ENCODE measurements at places on chromosomes 11 and 22.

DNA sequence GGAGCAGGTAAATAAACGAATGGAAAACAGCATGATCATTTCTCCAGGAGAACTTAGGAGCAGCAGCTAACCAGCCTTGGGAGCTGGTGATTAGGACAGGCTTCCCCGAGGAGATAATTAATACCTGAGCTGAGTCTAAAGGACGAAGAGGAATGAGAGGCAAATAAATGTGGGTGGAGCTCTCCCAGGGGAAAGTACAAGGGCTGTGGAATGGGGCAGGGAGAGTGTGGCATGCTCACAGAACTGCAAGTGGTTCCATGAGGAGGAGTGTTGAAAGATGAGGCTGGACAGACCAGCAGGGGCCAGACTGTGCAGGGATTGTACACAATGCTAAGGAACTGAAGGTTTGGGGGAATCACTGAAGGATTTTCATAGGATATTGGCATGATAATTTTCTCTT is 14.2 kb upstream of the TLCD5 start:
- DNase-seq: no peak

DNA sequence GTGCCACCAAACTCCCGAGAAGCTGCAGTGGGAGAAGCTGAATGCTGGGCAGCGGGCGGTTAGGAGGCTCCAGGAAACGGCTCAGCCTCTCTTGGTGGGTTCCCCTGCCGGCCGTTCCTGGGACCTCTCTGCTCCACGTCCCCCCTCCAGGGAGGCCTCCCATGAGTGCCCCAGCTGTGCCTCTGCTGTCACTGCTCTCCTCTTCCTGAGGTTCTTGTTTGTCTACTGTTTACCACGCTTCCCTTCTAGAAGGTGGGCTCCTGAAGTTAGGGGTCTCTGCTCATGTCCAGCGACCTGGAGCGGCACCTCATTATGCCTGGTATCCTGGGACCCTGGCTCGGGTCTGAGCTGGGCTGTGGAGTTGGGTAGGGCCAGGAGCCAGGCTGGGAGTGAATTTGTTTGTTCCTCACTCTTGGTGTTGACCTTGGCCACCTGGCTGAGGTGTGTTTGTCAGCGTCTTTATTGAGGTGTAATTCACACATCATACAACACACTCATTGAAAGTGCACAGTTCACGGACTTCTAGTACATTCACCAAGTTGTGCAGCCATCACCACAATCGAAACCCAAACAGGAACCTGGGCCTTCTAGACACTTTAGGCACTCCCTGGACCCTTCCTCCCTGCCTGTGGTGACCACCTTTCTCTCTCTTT is 37.8 kb upstream of the GRAMD4 start:
- no peak for DNase-seq

- DNase-seq: no peak
These were observed 7.4 kb downstream of the SCARF2 start for GRCh38 chr22:20430101-20430719.

DNA sequence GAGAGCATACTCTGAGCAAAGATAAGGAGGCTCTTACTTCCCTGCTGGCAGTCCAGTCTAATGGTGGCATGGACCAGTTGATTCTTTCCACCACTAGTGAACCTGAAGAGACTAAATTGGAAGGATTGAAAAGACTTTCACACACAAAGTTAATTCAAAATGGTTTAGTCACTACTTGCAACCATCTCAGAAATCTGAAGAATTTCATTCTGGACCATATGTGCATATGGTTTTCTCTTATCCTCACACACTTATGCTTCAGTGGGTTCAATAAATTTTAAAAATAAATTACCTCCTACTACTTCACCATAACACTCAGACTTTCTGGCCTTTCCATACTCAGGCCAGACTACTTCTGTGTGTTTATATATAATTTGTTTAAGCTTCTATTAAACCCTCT is 44.7 kb downstream of the CADM1 start:
- no peak for DNase-seq

GRCh38 chr11:16335236-16335962 is 20.9 kb downstream of the SOX6 start:
- no peak for DNase-seq

GRCh38 chr11:22516111-22516510 is 109.5 kb downstream of the FANCF start:
- no peak for DNase-seq

DNA sequence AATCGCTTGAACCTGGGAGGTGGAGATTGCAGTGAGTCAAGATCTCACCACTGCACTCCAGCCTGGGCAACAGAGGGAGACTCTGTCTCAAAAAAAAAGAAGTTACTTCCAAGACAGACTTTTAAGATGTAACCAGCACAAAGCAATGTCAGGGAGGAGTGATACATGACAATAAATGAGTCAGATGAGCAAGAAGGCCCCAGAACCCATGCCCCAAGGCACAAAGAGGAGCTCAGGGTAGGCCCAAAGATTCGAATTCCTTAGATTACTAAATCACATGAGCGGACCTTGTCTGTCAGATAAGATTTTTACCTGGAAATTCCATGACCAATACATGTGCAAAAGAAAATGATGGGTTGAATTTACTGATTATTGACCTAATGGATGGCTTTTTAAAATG is 10.5 kb upstream of the JHY start:
- no peak for DNase-seq

DNA sequence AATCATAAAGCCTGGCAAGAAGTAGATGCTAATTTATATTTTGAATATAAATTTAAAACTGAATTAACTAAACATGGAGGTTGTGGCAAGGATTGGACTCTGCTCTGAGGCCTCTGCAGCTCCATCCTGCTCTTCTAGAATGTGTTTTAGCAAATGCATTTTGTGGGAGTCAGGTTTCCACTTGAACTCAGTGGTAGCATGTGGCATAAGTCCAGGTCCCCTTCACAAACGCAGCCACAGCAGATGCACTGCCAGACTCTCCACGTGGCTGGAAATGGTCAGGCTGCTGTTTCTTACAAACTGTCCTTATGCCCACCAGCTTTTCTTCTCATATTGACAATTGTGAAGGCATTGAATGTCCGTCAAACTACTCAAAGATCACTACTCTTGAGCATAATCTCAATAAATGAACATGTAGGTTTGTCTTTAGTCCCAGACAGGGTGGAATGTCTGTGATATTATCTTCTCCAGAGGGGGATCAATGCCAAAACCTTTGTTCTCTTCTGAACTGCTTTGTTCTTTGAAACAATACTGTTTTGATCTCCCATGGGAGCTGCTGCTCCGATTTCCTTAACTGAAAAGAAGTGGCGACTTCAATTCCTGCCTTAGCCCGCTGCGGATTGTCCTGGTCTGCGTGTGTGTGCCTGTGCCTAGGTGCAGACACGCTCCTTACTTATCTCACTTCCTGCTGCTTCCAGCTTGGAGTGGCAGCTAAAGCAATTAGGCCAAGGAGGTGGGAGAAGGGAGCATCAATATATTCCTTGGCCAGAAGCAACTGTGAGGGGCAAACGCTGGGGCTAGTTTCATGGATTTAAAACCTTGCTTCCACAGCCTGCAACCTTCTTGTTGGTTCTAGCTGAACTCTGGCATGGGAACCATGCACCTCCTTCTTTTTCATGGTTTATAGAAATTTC is 24.2 kb downstream of the EIF4G2 start:
- DNase-seq: no peak

DNA sequence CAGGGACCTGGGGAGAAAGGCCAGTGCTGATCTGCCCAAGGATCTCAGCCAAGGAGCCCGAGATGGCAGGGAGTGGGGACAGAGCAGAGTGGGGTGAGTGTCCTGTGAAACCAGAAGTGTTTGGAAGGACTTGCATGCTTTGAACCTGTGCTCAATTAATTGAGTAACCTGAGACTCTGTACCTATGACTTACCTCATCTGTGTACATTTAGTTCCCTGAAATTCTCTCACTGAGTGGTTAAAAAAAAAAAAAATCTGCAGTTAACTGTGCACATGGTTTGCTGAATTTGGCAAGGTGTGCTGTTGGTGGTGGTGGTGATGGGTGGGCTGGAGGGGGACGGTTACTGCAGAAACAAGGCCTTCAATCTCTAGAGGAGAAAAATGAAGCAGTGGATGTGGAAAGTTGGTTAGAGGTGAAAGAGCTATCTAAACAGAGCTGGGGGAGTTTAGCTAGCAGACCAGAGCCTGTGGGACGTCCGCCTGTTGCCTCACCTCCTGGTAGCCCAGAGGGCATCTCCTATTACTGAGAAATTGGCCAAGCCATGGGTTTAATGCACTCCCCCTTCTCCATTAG is 8.3 kb upstream of the SORL1-AS1 start:
- DNase-seq: no peak

DNA sequence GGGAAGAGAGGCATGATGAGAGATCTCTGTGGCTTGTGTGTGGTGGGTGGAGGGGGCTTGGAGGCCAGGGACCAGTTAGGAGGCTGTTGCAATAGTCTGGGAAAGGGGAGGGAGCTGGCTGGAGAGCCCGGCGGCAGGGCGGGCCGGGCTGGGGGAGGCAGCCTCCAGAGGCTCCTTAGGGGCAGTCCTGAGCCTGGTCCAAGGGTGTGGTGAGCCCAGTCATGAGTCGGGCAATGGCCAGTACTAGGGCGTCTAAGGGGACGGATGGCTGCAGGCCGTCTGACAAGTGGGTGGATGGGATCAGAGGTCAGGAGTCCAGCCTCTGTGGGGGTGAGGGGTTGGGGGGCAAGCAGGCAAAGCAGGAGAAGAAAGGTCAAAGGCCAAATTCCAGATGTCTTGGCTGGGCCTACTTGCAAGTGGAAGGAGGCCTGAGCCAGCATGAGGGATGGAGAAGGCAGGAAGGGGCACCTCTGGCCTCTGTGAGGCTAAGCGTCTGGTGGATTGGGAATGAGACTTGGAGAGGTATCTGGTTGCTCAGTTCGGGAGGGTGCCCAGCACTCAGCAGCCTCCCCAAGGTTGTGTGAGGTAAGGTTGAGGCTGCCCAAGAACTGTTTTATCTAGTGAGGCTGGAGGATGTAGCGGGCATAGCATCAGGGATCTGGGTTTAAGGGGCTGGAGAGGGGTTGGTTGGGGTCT is 6.0 kb upstream of the CD248 start:
- DNase-seq: no peak

DNA sequence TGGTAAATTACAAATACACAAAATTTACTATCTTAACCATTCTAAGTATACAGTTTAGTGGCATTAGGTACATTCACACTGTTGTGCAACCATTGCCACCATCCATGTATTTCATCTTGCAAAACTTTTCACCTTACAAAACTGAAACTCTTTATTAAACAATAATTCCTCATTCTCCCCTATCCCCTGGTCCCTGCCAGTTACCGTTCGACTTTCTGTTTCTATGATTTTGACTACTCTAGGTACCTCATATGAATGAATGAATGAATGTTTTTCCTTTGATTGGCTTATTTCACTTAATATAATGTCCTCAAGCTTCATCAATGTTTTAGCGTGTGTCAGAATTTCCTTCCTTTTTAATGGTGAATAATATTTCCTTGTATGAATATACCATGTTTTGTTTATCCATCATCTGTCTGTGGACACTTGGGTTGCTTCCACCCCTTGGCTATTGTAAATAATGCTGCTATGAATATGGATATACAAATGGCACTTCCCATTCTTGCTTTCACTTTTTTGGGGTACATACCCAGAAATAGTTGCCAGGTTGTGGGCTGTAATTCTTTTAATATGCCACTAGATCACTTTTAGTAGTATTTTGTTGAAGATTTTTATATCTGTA is 93.0 kb downstream of the UVRAG start:
- DNase-seq: no peak

GRCh38 chr11:60891103-60891741 is 15.2 kb downstream of the PRPF19 start:
- no peak for DNase-seq

DNA sequence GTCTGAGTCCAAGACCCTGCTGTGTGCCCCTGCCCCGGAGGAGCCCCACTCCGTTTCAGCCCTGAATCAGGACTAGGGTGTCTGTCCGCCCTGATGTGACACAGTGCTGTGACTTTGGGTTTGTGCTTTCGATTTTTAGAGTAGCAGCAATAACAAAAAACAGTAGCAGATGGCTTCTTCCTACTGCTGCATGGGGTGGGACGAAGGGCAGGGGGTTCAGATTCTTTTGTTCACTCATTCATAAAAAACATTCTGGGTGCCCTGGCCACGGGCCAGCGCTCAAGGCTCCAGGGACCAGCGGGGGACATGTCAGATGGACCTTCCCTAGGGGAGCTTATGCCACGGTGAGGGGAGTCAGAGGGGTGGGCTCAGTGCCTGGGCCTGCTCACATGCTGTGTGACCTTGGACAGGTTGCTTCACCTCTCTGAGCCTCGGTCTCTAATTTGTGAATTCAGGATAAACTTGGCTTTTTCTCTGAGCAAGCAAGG is 24.6 kb upstream of the PRR5 start:
- no peak for DNase-seq

GRCh38 chr11:79419120-79419519 is 21.7 kb downstream of the TENM4 start:
- DNase-seq: no peak

- no peak for DNase-seq
These were observed 9.4 kb upstream of the NPTXR start for GRCh38 chr22:38853196-38853651.

- no peak for DNase-seq
These were observed 22.4 kb upstream of the LRRC10B start for GRCh38 chr11:61486011-61486620.

DNA sequence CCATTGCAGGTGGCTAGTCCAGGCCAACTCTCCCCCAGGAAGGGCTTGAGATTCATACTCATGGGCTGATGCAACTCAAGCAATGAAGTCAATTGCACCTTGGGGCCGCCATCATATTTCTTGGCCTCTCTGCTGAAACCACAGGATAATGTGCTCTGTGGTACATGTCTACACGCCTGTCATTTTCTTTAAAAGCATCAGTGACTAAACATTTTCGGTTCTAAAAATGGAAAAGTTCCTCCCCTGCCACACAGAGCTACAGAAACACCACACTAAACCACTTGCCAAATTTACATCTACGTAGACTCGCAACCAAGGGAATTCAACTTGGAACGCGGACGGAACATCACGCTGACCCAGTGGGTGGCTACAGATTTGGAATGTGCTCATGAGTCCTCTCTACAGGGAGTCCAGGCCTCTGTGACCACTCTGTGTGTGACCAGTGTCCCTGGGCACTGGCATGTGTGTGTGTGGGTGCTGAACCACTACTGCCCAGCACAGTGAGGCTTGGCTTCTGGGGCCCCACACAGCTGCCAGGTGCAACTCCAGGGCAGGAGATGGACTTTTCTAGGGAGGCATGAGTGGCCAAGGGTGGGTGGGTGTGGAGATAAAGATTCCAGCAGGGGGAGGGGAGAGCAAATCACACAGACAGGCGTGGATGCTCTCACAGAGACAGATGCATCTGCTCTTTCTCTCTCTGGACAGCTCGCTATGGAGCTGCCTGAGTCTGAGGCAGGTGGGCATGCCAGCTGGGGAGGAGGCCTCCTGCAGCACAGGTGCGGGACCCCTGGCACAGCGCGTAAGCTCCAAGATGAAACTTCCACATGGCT is 261.9 kb downstream of the CTTN start:
- DNase-seq: no peak

DNA sequence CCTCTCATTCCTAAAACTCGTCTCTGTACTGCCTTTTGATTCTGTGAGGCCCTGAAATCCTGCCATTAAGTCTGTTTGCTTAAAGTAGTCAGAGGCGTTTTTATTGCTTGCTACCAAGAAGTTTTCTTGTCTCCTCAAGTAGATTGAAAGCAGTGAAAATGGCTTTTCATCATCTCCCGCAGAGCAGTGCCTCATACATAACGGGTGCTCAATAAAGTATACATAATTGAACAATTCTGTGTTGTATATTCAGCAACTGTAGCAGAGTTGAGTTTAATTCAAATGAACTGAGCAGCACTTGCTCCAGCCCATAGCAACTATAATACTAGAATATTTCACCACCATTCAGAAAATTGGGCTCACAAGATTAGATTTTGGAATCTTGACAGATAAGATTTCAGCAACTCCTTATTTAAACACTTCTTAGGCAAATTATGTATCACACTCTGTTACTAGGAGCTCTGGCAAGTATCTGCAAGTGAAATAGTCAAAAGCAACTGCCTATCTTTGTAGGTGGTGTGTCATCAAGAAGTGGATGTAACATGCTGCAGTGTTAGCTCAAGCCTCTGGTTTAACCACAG is 20.0 kb downstream of the FIBIN start:
- no peak for DNase-seq
